Mammary epithelial cell (primary cell): ENCODE measurements at places on chromosomes 2 and 18. TPM values are rescaled to one million over a fixed set of nuclear protein-coding genes. Genes with fewer than 3 reads are reported as not detected.

- no peak for DNase-seq
Observed at GRCh38 chr2:71637168-71637567, 183.8 kb downstream of the DYSF start.

DNA sequence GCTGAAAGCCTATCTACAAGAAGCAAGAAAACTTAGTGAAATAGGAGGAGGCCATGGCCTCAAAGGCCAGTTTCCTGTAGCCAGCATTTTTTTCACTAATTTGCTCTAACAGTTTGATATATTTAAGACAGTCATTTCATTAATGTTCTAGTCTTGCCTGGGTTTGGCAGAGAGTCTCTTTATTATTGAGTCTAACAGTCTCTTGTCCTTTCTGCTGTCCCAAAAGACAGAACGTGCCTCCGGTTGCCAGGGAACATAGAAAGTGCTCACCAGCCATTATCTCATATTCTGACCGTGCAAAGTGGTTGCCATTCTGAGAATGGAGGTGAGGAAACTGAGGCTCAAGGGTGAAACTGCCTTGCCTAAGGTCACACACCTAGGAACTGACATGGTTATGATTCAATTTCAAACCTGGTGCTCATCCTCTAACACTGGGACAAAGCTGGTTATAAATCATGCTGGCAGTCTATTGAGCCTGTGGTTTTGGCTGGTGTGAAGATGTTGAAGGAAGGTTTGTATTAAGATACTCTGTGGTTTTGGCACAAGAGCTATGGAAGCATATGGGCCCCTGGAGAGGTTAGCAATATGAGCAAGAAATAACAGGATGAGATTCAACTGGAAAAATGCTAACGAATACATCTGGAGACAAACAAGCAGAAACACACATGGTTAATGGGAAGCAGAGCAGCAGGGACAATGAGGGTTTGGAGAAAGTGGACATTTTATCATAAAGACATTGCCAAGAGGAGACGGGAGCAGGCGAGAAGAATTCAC lies 903.3 kb upstream of the KLHL29 start:
- no peak for DNase-seq

- no peak for DNase-seq
Observed at GRCh38 chr2:100563407-100564247, 834 bp downstream of the PDCL3 start.

GRCh38 chr2:98911376-98912154 lies 24.5 kb downstream of the CRACDL start:
- DNase-seq = peak; percentile 81

- DNase-seq = no peak
Observed at GRCh38 chr18:13382366-13382953, 163.9 kb downstream of the LDLRAD4 start.

DNA sequence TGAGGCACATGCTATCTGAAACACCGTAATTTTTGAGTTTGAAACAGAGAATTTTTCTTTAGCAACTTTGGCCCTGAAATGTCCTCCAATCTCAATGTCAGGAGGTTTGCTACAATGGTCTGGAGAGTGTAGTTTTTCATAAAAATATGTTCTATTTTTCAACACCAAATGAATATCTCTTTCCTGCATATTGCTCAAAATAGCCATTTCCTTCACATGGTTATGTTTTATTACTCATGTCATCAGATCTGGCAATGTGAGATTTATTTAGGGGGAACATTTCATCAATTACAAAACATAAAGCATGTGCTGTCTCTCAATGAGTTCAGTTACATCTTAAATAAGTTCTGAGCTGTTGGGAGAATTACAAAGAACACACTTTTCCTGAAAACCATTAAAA lies 871.9 kb upstream of the FSHR start:
- DNase-seq = no peak

GRCh38 chr2:144679942-144680341 lies 160.0 kb upstream of the ZEB2 start:
- no peak for DNase-seq

DNA sequence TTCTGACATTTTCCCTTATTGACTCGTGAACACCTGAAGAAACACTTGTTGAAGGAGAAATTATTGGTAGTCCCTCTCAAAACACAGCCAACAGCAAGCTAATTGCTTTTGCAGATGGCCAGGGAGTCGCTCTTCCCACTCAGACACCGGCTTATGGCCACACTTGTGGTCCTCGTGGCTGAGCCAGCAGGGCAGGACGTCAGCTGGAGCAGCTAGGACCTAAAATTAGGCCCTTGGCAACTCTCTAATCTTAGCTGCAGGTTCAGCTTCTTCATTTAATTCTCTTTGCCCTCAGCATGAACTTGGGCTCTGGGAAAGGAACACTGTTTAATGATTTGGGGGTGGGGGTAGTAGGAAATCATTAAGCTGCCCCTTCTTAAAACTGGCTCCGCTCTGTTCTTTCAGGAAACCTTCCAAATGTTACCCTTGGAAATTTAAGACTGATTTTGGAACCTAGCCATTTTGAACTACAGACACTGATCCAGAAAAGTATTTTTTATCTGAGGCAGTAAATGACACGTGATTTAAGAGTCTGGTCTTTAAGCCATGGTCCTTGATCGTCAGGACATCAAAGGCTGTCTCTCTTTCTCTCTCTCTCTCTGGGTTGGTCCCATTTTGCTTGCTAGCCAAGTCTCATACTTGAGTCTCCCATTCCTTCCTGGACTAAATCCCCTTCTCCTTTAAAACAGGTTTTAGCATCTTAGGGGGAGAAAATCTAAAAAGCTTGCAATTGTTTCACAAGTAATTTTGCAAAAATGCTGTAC lies 77.5 kb downstream of the CDK15 start:
- no peak for DNase-seq

GRCh38 chr2:215895330-215895729 lies 118.0 kb downstream of the MREG start:
- DNase-seq = no peak

GRCh38 chr2:133568598-133568997 lies 335 bp upstream of the NCKAP5 start:
- peak; percentile 30 for DNase-seq

- DNase-seq = no peak
Observed at GRCh38 chr2:1659951-1660565, 84.3 kb downstream of the PXDN start.

GRCh38 chr18:48850822-48851598 lies 99.8 kb downstream of the SMAD7 start:
- no peak for DNase-seq

GRCh38 chr2:231925303-231926179 lies 655 bp downstream of the NPPC start:
- DNase-seq = peak; percentile 66

DNA sequence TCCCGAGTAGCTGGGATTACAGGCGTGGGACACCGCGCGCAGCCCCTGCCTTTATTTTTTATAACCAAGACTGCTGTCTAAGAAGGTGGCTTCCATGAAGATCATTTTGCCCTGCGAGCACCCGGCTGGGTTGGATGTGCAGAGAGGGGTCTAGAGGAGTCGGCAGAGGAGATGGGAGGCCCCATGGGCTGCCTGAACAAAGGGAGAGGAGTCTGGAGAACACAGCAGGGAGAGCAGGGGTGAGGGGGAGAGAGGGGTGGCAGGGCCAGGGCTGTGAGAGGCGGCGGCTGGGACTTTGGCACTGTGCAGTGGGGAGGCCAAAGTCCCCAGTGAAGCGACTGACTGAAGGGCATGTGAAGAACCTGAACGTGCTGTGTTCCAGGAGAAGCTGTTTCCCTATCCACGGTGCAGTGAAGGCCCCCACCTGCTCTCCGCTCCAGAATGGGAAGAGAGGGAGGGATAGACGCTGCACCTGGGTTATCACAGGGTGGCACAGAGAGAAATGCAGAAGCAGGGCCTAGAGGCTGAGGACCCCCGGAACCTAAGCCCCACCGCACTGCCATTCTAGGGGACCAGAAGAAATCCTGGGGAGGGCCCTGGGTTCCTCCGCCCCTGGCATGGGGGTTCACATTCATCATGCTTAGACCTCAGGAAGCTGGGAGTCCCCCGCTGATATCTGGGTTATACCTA lies 24.8 kb upstream of the FOSL2 start:
- DNase-seq = no peak

- peak; percentile 92 for DNase-seq
Observed at GRCh38 chr18:34707670-34708069, 2.4 kb upstream of the DTNA start.

GRCh38 chr2:172446474-172447063 lies 19.2 kb downstream of the ITGA6 start:
- DNase-seq = no peak

DNA sequence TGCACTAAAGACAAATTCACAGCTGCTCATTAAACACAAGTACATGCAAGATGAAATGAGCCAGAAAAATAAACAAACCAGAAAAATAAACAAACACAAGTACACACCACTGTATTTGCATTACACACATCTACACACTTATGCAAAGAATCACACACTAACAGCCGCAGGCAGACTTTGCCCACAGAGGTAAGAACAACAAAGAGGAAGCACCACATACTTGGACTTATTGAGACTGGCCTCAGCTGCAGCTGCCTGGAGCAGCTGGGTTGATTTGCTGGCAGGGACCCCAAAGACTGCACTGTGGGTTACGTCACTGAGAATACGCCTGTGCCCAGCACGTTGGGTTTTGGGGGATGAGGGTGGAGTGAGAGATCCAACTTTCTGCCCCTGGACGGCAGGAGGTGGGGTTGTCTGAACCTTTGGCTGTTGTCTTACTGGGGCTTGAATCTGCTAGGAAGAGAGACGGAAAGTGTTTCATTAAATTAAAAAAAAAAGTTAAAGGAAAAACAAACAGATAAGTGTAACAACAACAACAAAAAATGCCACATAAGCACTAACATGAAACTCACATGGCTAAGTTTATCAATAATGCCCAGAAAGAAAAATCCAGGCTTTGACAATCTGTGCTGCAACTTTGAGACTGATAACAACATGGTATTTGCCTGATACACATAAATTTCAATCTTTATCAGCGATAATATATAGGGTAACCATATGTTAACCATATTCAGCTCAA lies 71.9 kb upstream of the NFU1 start:
- DNase-seq = no peak

DNA sequence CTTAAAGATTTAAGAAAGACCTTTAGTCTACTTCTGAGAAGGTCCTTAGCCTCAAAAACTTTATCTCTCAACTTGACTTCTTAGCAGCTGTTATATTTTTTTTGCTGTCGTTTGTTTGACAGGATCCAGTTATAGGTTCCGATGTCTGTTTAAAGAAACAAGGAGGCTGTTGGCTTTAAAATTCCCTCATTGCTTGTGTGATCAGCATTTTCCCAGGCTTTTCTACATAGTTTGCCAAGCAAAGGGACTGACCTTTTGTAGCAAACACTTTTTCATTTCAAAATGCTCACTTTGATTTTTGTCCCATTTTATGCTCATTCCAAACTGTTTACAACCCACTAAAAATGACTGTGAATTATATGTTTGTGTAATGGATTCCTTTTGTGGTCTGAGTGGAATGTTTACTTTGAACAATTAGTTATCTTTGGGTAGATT lies 394.9 kb downstream of the ARHGAP15 start:
- DNase-seq = no peak

DNA sequence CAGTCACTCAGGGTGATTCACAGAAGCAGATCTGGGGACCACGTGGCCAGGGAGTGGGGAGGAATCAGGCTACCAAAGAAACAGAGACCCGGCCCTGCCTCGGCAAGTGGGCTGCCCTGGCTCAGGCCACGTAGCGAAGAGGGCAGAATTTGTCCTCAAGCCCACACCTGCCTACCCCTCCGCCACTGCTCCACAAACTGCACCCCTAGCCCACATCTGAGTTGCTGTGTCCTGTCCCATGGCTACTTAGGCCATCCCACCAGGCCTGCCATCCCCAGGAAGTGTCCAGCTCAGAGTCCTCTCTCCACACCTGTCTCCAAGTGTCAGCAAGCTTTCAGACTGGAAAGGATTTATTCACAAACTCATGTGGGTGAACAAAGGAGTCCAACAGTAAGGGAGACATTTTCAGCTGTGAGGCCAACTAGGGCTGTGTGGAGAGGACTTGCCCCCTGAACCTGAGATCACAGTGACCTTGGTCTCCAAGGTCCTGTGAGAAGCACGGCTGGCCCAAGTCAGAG lies 31.7 kb upstream of the ASPRV1 start:
- DNase-seq = no peak

DNA sequence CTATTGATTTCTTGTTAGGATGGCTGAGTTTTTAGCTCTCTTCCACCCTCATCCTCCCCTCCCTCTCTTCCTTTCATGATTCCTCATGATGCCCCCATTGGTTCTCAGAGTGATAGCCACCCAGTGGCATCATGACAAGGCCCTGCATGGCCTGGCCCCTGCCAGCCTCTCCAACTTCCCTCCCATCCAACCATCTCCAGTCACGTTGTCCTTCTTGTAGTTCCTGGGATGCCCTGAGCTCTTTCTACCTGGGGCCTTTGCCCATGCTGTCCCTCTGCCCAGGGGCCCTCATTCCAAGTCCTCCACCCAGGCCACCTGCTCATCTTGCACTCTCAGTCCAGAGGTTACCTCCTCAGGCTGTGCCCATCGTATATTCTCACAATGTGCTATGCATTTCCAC lies 247.5 kb downstream of the TFCP2L1 start:
- no peak for DNase-seq

- DNase-seq = no peak
Observed at GRCh38 chr18:46402945-46403344, 254.1 kb downstream of the LOXHD1 start.

CREB1 gene
- 29.3 TPM for polyA plus RNA-seq

COLEC12 gene
- not detected for polyA plus RNA-seq

GREB1 gene
- 0.28 TPM for polyA plus RNA-seq

ADRA2B gene
- polyA plus RNA-seq = 0.05 TPM

FBXO48 gene
- polyA plus RNA-seq = 0.78 TPM

REG3G gene
- polyA plus RNA-seq = not detected

FABP1 gene
- polyA plus RNA-seq = not detected

RSAD2 gene
- polyA plus RNA-seq = 0.02 TPM

REG1B gene
- not detected for polyA plus RNA-seq

SLC35G4 gene
- not detected for polyA plus RNA-seq

TNFRSF11A gene
- polyA plus RNA-seq = 2.3 TPM

INPP5D gene
- polyA plus RNA-seq = 27.5 TPM

EFR3B gene
- polyA plus RNA-seq = 0.02 TPM
